ENCODE measurements at places on chromosomes 16 and 17.

- DNase-seq, result no peak
Observed at GRCh38 chr16:77386831-77387814, 47.7 kb downstream of the ADAMTS18 start.

DNA sequence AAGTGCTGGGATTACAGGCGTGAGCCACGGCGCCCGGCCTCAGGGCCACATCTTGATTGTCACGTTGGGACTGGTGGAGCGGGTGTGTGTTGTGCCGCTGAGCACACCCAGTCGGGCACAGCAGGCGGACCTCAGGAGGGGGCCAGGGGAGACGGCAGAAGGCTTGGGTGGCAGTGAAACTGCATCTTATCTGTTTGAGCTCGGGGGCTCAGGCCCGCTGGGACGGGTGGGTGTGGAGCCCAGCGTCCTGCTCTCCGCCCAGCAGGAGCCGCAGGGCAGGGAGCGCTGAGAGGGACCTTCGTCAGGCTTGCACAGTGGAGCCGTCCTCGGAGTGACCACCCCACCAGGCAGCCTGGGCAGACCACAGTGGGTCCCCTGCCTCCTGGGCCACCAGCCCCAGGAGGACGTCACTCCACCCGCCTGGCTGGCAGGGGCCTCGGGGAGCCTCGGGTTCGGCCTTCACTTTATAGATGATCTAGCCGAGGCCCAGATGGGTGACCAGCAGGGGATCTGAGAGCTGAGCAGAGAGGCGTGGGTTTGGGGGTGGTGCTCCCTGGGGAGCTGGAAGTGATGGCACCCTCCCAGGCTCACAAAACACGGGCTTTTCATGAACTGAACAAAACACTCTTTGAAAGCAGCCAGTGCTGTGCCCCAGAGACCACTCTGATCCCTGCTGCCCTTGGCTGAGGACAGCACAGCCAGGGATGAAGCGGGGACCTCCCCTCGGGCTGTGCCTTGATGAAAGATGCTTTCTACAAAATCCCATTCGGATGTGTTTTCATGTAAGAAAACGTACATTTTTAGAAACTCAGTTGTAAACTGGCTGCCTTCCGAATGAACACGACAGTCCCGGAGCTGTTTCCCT is 181.1 kb downstream of the SEC14L1 start:
- DNase-seq, result no peak

DNA sequence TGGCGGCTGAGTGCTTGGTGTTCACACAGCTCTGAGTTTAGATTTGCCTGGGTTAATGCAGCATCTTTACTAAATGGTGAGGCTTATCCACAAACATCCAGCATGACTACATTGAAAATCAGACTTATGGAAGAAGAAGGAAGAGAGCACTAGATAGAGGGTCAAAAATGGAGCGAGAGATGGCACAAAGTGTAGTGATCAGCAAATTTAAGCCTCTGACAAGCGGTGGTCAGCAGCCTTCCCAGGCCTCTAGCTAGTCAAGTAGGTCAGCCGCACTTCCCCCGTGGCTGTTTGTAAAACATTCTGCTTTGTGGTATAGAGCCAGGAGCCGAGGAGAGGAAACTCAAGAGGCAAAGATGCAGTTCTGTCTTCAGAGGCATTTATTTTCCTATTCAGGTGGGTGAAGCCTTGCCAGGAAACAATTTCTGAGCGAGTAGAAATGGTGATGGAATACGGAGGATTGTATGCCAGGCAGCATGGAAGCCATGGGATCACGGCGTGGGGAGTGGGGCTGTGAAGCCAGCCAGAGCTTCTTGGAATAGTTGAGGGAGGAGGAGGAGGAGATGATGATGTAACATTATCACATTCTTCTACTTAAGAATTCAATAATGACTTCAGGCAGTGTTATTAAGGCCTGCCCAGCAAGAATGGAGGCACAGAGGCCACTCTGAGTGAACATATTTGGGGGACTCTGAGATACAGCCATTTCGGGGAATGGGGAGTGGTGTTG is 118.9 kb downstream of the MSI2 start:
- DNase-seq, result no peak

GRCh38 chr17:12964840-12965239 is 53.0 kb downstream of the ELAC2 start:
- no peak for DNase-seq

DNA sequence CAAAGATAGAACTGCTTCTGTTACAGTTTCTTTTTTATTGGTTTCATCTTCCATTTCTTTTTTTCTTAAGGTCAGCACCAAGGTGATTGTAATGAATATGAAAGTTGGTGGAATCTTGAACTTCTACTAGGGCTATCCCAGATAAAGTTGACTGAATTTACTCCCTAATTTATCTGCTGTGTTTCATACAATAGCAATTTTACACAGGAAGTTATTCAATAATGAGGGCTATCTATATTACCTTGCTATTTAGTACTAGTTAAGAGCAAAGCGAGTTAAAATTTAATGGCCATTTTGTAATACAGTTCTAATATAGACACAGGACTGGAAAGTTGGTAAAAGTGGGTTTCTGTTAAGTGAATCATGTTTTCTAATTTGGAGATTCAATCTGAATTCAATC is 24.1 kb downstream of the USP10 start:
- no peak for DNase-seq

DNA sequence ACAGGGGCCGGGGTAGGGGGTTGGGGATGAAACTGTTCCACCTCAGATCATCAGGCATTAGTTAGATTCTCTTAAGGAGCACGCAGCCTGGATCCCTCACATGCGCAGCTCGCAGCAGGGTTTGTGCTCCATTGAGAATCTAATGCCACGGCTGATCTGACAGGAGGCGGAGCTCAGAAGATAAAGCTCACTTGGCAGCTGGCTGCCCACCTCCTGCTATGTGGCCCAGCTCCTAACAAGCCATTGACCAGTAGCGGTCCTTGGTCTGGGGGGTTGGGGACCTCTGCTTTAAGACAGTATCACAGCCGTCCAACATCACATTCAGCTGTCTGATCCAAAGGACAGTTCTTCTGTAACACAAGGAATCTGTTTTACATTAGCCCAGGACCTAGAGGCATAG is 62.5 kb downstream of the SLC39A11 start:
- no peak for DNase-seq

- DNase-seq, result no peak
Observed at GRCh38 chr17:37826497-37827430, 81.9 kb upstream of the HNF1B start.

GRCh38 chr16:4240624-4241023 is 1.3 kb downstream of the SRL start:
- no peak for DNase-seq

- DNase-seq, result no peak
Observed at GRCh38 chr17:17661134-17661533, 20.1 kb upstream of the RAI1 start.

GRCh38 chr17:48241131-48241591 is 133.6 kb downstream of the SNX11 start:
- no peak for DNase-seq

DNA sequence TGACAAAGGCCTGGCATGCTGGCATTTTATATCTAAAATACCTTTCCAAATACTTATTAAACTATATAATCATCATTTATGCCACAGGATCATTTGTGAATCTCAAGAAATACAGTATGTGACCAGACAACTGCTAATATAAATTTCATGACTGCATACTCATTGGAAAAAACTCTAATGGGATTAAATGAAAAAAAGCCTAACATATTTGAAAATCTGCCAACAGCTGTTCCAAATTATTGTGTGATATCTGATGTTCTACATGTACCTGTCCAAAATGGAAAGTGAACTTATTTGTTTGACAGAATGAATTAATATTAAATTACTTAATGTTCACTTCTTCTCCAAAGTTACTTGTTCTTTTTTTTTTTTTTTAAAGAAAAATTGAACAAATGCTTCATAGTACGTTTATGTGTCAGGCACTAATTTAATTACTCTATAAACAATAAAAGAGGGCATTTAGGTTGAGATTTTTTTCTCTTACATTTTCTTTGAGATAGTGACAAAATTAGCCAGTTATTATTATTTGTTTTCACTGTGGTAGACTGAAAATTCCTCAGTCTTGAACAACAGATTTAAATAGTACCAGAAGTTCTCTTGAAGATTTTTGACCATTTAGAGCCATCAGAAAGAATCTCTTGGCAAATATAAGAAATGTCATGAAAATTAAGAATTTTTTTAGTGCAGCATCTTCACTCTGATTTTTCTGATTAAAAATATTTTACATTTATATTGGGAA is 114.0 kb downstream of the FTO start:
- DNase-seq, result no peak

DNA sequence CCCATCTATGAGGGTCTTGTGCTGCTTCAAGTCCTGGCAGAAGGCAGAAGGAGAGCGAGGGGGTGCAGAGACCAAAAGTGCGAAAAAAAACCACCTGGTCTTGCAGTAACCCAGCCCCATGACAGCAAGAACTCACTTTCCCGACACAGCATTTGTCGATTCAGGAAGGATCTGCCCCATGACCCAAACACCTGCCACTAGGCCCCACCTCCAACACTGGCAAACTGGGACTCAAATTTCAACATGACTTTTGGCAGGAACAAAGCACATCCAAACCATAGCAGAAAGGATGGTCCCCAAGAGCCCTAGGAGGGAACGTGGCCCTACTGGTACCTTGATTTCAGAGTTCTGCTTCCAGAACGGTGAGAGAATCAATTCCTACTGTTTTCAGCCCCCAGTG is 34.7 kb upstream of the KLHDC4 start:
- DNase-seq, result no peak

Measured in T-helper 1 cell (primary cell).